ENCODE measurements at places on chromosomes 16 and 17.

DNA sequence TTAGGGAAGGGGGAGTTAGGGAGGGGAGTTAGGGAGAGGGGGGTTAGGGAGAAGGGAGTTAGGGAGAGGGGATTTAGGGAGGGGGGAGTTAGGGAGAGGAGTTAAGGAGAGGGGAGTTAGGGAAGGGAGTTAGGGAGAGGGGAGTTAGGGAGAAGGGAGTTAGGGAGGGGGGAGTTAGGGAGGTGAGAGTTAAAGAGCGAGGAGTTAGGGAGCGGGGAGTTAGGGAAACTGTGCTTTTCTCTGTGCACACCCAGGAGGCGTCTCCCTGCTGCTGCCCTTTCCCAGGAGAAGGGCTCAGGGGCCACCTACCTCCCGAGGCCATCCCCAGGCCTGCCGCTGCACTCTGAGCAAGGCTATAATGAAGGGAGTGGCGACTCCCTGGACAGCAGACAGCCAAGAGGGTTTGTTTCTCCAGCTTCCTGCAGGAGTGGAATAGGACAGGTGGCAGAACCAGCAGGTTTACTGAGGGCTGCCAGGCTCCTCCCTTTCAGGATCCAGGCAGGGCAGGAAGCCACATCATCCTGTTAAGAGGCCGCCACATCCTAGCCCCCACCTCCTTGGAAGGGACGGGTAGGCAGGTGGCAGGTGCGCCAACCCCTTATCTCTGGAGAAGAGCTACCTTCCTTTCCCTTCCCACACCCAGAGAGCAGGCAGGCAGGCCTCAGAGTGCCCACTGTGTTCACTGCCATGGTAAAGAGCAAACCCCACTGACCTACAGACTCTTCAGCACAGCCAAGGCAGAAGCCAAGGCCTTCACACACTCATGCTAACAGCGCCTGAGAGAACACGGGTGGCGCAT, 4.3 kb downstream of the CANT1 start:
- DNase-seq: no peak

DNA sequence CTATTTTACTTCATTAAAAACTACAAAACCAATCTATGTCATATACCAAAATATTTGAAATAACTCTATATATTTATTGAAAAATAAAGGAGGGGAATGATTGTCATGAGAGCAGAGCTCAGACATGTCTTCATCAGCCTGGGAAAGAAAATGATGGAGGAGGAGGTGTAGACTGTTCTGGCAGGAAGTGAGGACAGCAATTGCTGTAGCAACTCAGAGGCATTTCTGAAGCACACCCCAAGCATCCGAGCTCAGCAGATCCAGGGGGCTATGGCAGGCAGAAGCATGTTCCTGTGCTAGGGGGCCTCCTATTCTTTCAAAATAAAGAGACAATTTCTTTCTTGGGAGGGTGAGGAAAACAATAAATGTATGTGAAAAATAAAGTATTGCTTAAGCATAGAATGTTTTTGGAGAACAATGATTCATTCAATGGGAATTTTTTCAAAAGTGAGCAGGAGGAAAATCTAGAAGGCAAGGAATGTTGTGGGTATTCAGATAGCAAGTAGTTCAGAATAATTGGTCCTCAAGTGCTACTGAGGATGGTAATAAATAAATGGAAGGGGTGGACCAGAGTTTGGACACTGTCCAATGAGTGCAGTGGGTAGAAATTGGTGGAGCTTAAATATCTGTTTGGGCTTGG, 383.4 kb downstream of the CDH11 start:
- DNase-seq: no peak

DNA sequence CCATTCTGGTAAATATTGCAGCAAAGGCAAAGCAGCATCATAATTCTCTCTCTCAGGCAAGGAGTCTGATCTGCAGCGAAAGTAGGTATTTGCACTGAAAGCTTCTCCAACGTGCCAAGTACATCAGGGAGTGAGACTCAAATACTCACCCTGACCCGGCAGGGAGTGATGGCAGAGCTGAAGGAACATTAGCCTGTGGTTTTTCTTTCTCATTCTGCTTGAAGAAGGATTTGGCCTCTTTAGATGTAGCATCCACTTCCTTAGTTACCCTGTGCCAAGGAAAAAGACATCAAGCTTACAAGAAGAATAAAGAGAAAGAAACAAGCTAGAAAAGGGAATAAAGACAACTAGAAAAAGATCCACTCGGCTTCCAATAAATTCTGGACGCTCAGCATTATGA, 38.4 kb downstream of the CFDP1 start:
- DNase-seq: no peak

DNA sequence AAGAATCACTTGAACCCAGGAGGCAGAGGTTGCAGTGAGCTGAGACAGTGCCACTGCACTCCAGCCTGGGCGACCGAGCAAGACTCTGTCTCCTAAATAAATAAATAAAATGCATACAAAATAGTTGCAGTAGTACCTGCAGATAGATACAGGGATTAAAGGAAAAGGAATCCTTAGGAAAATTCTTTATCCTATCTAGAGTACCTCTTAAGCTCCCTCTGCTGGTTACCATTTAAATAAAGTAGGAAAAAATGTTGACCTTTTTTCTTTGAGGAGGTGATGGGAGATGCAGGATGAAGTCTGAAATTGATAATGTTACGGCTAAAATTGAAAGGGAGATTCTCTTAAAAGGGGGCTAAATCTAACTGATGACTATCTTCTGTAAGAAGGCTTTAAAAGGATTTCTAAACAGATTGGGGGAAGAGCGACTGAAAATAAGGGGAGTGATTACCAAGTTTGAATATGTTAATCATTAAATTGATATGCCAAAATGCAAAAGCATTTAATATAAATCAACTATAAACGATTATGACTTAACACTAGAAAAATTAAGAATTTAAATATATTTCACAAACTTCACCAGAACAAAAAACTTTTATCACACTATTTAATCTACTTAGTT, 29.4 kb downstream of the C16orf87 start:
- no peak for DNase-seq

- DNase-seq: no peak
These were observed 1254.5 kb upstream of the GOT2 start for GRCh38 chr16:59988591-59988990.

DNA sequence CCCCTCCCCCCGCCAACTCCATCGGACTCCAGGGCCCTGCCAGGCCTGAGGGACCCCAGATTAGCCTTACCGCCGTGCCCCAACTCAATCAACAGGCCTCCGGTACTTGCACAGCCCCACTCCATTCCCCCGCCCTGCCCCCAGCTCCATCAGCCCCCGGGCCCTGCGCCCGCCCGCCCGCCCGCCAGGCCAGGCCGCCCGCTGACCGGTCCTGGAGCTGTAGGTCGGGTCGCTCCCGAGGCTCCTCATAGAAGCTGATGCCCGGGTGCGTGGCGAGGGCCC, 308 bp downstream of the GTF3C1 start:
- no peak for DNase-seq

- DNase-seq: no peak
These were observed 8.5 kb downstream of the KRT37 start for GRCh38 chr17:41415833-41416335.

- no peak for DNase-seq
These were observed 46.0 kb downstream of the TMC5 start for GRCh38 chr16:19463468-19464315.

Measured in anterior cingulate cortex (tissue), 58 donors.